ENCODE measurements at places on chromosomes 12 and 14.

- DNase-seq = no peak
Measured at GRCh38 chr14:51821822-51822221, 38.6 kb upstream of the GNG2 start.

DNA sequence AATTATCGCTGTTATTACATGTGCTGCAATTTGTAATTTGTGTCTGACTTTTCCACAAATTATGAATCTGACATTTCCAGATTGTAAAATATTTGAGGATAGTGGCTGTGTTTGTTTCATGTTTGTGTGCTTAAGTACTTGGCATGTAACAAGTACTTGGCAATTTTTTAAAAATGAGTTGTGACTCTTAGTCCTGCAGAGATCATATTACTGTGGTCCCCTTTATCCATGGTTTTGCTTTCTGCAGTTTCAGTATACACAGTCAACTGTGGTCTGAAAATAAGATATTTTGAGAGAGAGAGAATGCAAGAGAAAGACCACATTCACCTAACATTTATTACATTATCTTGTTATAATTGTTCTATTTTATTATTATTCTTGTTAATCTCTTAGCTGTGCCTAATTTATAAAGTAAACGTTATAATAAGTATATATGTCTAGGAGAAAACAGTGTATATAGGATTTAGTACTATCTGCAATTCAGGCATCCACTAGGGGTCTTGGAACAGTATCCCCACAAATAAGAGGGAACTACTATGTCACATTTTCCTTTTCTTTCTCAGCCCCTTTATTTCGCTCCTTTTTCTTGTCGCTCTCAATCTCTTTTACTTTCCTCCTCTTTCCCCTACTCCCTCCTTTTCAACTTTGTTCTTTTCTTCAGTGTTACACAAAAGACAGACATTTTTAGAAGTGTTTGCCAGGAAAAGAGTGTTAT, 176.1 kb downstream of the FUT8 start:
- DNase-seq = no peak

DNA sequence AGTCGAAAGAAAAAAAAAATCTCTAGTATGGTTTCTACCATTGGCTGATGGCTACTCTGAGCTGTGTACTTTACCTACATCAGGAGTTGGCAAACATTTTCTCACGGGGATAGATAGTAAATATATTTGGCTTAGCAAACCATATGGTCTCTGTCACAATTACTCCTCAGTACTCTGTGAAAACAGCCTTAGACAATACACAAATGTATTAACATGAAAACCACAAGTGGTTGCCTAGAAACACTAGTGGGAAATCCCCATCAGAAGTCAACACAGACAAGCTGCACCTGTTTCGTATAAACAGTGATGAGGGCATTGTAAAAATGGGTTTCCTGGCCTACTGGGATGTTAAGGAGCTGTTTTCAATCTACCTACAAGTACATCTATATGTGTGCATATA, 84.6 kb upstream of the NAV3 start:
- DNase-seq = peak; percentile 95

- no peak for DNase-seq
Measured at GRCh38 chr14:93009471-93010129, 86.7 kb downstream of the CHGA start.

GRCh38 chr12:116642106-116642505, 82.9 kb downstream of the MAP1LC3B2 start:
- DNase-seq = no peak
